AG04449 (cell line): ENCODE measurements at places on chromosomes 2 and 18.

DNA sequence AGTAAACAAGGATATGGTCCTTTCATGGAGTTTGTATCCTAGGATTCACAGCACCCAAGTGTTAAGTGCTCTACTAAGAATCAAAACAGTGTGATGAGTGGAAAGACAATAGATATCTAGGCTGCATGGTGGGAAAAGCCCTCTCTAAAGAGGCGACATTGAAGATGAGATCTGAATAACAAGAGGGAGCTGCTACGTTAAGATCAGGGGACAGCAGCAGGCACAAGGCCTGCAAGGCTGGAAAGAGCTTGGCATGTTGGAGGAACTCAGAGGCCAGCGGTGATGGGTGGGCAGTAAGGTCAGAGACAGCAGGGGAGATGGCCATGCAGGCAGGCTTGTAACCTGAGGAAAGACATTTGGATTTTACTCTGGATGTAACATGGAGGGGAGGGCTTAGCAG, 177.5 kb downstream of the GFPT1 start:
- no peak for DNase-seq

DNA sequence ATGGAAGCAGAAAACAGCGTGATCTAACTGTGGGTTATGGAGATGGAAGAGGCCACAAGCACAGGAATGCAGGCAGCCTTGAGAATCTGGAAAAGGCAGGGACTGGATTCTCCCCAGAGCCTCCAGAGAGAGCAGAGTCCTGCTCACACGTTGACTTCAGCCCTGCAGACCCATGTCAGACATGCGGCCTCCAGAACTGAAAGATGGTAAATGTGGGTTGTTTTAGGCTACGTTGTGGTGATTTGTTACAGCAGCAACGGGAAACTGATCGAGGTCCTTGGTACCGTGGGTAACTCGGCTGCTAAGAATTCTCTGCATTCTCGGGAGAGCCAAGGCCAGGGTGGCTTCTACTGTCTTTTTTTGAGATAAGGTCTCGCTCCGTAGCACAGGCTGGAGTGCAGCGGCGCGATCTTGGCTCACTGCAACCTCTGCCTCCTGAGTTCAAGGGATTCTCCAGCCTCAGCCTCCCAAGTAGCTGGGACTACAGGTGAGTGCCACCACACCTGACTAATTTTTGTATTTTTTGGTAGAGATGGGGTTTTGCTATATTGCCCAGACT, 97.1 kb downstream of the ACKR3 start:
- no peak for DNase-seq

DNA sequence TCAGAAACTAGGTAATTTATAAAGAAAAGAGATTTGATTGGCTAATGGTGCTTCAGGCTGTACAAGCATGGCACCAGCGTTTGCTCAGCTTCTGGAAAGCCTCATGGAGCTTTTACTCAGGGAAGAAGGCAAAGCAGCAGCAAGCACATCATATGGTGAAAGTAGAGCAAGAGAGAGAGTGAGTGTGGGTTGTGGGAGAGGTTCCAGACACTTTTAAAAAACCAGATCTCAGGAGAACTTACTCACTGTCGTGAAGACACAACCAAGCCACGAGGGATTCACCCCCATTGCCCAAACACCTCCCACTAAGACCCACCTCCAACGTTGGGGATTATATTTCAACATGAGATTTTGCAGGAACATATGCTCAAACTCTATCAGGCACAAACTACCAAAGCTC, 554.6 kb upstream of the TNP1 start:
- DNase-seq, result no peak

DNA sequence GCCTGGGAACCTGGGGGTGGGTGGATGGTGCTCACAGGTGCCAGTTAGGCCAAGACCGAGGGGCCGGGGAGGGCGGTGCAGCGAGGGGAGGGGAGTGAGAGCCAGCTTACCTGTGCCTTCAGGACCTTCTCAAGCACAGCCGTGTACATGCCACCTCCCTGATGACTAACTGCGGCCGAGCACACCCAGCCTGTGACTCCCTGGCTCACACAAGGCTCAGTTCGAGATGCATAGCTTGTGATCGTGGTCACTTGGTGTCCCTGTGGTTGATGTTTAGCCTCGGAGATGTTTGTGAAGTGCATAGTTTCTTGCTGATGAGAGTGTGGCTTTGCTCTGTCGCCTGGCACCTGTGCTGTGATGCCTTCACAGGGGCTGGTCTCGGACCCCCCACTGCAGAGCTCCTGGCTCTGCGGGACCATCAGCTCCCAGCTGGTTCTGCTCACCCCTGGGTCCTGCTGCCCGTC, 84.5 kb upstream of the ODC1 start:
- no peak for DNase-seq

DNA sequence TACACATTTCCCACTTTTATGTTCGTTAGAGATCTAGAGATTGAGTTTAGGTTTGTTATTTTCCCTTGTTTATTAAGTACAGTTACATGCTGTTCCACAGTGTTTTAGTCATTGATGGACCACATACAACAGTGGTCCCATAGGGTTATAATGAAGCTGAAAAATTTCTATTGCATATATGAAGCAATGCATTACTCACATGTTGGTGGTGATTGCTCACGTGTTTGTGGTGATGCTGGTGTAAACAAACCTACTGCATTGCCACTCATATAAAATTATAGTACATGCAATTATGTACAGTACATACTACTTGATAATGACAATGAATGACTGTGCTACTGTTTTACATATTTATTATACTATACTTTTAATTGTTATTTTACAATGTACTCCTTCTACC, 51.0 kb upstream of the NXPH2 start:
- DNase-seq, result no peak

DNA sequence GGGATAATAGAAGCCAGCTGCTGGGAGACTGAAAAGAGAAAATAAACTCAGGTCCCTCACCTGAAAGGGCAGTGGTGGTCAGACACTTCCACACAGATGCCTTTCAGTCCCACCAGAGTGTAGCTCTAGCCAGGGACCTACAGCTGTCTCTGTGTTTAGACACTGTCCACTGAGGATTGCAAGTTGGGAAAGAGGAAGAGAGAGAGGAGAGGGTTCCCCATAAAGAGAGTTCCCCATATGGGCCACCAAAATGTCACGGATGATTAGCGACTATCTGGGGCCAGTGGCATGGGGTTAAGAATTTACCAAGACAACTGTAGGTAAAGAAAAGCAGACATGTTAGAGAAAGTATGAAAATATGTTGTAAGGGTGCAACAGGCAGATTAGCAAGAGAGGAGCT, 36.7 kb upstream of the SKA1 start:
- no peak for DNase-seq

GRCh38 chr18:53165770-53166169, 825.8 kb downstream of the DCC start:
- DNase-seq, result no peak

DNA sequence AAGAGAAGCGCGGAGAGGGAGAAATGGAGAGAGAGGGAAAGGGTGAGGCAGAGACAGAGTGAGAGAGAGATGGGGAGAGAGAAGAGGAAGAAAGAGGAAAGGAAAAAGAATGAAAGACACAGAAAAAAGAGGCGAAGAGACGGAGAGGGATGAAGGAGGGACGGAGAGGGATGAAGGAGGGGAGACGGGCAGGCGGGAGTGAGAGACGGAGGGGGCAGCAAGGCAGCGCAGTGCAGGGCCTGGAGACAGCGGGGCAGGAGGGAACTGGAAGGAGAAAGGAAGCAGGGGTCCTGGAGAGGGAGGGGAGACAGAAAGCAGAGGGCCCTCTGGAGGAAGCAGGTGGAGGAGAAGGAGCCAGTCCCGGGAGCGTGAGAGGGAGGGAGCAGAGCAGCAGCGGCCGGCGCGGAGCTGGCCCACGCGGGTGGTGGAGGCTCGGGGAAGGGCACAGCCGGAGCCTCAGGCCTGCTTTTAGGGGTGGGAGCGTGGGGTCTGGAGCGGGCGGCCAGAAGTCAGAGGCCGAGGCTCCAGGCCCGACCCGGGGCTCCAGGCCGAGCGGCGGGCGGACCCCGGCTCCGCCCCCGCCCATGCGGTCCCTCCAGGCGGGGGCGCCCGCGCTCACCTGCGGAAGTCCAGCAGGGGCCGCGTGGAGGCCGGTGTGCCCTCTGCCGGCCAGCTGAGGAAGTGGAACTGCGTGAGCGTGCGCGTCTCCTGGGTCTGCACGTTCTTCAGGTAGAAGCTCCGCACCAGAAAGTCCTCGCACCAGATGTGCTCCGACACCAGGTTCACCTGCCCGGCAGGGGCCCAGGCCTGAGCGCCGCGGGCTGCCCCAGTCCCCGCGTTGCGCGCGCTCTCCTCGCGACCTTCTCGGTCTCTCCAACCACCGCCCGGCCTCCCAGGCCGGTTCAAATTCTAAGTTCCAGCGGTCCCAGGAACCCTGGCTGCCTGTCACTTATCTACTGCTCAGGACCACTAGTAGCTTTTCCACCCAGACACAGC, 14.5 kb downstream of the PTPRN start:
- no peak for DNase-seq

DNA sequence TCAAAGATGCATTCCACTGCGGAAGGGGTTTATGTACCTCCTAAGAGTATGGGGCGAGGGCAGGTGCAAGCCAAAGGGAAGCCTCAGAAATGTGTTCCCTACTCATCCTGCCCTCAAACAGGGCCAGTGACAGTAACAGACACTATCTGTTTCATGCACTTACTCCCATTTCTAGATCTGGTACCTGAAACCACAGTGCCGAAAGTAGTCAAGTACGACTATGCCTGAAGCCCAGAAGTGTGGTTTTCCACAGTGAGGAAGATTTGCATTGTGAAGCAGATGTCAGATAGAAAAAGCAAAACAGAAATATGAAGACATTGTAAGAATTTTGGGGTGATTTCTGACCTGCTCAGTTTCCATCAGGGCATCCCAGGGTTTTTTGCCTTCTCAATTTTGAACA, 748.7 kb downstream of the RNF144A start:
- no peak for DNase-seq

DNA sequence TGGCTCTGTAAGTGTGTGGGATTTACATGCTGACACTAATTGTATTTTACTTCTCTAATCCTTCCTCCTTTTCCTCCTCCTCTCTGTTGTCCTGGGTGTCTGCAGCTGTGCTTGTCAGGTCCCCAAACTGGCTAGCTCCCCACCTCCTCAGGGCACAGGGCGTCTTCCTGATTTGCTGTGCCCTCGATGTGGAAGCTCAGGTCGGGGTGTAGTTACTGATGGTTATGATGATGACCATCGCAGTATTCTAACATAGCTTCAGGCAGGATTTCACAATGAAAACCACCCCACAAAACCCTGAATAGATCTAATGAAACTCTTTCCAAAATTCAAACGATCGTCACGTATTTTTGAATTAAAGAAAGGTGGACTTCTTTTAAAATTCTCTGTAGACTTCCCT, 428.4 kb downstream of the TGIF1 start:
- no peak for DNase-seq

DNA sequence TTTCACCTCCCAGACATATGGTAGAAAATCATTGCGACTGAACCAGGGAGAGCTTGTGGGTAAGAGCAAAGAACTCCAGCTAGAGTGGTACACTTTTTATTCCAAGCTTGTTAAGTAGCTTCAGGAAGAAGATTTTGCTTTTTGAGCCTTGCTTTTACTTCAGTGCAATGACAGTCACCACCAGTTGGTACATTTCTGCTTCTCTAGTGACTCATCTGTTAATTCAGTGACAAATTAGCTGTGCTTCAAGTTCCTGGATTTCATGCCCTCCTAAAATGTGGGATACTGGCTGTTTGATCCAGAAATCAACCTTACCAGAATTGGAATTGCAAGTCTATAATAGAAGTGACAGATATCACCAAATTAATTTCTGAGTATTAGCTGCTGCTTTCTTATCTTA, 117.6 kb upstream of the TTN start:
- no peak for DNase-seq
